ENCODE measurements at places on chromosomes 5 and 9. TPM values are rescaled to one million over a fixed set of nuclear protein-coding genes. Genes with fewer than 3 reads are reported as not detected.

The LIFR gene
- total RNA-seq: not detected

DNA sequence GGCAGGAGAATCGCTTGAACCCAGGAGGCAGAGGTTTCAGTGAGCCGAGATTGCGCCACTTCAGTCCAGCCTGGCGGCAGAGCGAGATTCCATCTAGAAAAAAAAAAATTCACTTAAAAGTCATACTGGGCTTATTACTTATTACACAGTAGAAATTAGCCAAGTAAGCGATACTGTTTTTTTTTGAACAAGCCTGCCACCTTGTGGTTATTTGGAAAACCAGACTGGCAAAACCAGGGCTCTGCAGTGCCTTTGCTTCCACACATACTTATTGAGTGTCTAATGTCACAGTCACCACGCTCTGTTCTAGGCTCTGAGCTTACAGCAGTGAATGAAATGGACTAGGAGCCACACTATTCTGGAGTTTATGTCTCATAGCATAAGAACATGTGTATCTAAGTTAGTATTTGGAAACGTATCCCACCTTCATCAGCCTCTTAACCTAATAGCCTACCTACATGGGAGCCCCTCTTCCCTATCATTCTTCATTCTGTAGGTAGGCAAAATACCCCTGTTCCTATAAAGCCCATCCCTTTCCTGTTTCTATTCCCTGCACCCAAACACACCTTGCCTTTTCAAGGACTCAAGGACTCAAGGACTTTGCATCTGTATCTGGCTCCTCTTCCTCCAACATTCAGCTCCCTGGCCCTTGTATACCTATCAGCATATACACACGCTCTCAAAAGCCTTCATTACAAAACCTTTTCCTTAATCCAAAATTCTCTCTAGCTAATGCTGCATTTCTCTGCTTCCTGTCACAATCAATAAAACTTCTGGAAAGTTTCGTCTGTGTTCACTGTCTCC lies 13.9 kb upstream of the BASP1 start:
- H3K27me3 ChIP-seq: no peaks in the 10 kb centered on the region
- H3K36me3 ChIP-seq: no peaks in the 10 kb centered on the region
- H3K4me1 ChIP-seq: no peaks in the 10 kb centered on the region
- no peak overlapping the region for H3K4me3 ChIP-seq

DNA sequence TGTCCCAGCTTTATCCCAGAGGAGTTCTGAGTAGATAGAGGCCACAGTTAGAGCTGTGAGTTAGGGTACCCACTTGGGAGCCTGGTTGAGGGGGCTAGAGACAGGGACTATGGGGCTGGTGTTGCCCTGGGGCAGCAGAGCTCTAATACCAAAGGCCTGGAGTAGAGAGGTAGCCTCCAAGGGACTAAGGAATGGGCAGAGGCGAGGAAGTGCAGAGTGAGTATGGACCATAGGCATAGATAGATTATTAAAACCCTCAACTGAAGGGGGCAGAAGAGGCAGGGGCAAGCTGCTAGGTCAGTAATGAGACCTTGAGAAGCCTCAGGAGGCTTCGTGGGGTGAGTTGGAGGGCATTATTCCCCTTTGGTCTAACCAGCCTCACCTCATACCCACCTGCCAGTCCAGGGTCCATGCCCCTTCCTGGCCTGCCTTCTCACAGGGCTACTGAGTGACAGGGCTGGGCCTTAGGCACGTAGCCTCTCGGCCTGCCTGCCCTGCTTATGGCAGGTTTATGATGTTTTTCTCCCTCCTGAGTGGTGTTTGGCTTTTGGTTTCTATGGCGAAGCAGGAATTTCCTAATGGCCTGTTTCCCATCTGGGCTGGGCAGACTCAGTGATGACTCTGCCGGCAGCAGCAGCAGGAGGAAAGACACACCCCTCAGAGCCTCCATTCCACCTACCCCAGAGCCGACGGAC lies 8.0 kb downstream of the PDLIM4 start:
- no peaks in the 10 kb centered on the region for H3K36me3 ChIP-seq
- no peak overlapping the region for H3K4me3 ChIP-seq
- H3K4me1 ChIP-seq: peaks cover 14% of the 10 kb centered on the region
- no peaks in the 10 kb centered on the region for H3K27me3 ChIP-seq

The SPTLC1 gene
- 62.4 TPM for total RNA-seq

The GAS1 gene
- total RNA-seq: 0.12 TPM

DNA sequence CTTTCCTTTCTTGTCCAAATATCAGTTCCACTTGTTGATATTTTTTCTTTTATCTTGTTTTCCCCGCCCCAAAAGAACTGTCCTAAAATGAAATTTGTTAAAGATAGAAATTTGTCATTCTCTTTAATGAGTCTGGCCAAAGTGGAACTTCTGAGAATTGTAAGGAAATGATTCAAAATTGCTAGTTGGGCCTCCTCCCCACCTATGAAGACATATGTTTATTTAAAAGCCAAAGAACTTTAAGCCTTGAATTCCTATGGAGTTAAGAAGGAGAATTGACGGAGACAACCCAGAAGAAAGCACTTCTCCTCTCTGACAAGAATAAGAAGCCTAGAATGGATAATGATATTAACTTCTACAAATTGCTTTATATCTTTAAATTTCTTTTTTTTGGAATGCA lies 59.1 kb upstream of the ALDH1A1 start:
- no peaks in the 10 kb centered on the region for H3K36me3 ChIP-seq
- no peak for DNase-seq
- H3K27ac ChIP-seq: no peak overlapping the region
- no peak overlapping the region for H3K4me3 ChIP-seq
- peaks cover 44% of the 10 kb centered on the region for H3K27me3 ChIP-seq
- H3K4me1 ChIP-seq: no peaks in the 10 kb centered on the region

GRCh38 chr9:70902692-70903131 lies 218.7 kb downstream of the TRPM3 start:
- H3K4me3 ChIP-seq: no peak overlapping the region
- H3K36me3 ChIP-seq: no peaks in the 10 kb centered on the region
- no peak for DNase-seq
- H3K27me3 ChIP-seq: no peaks in the 10 kb centered on the region
- no peaks in the 10 kb centered on the region for H3K4me1 ChIP-seq

- no peak overlapping the region for H3K4me3 ChIP-seq
- H3K27me3 ChIP-seq: peaks cover 24% of the 10 kb centered on the region
- peaks cover 3% of the 10 kb centered on the region for H3K4me1 ChIP-seq
Observed at GRCh38 chr9:130677252-130677651, 12.9 kb downstream of the PRDM12 start.

The UNC5A gene
- total RNA-seq: not detected

DNA sequence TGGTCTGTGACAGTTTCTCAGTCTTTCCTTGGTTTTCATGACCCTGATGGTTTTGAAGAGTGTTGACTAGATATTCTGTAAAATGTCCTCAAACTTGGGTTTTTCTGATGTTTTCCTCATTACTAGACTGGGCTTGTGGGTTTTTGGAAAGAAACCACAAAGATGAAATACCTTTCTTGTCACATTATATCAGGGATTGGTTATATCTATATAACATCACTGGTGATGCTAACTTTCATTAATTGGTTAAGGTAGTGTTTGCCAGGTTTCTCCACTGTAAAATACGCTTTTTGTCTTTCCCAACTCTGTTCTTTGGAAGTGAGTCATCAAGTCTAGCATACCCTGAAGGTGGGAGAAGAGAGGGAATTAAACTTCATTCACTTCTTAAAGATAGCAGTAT lies 3.3 kb upstream of the IL31RA start:
- H3K4me1 ChIP-seq: peaks cover 18% of the 10 kb centered on the region
- H3K36me3 ChIP-seq: peaks cover 2% of the 10 kb centered on the region
- H3K27me3 ChIP-seq: peaks cover 35% of the 10 kb centered on the region
- no peak for DNase-seq
- H3K27ac ChIP-seq: no peak overlapping the region
- H3K4me3 ChIP-seq: no peak overlapping the region

DNA sequence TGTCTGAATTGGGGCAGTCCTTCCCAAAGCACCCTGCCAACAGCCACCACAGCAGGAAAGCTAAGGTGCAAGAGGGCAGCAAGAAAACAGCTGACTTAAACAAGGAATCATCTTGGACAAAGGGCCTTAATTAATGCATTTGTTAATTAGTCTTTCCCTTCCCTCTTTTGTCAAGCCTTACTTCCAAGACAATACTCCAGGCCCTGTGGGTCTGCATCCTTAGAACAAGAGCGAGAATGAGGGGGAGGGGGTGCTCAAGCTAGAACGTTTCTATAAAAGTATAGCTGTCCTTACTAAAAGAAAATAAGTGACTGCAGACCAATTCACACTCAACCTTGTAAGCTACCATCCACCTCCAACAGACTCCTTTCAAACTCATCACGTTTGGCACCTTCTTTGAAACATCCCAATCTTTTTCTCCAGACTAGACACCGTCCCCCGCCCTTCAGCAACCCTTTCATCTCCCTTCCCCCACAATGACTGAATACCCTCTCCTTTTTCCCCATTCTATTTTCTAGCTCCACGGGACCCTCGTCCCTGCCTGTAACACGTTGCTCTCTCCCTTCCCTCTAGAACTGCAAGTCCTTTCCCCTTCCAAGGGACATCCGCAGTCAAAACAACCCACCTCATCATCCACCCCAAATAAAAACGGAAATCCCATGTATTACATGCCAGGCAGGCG lies 85.7 kb upstream of the RNF38 start:
- no peak for DNase-seq
- peak overlapping the region; percentile 88 for H3K4me3 ChIP-seq
- no peaks in the 10 kb centered on the region for H3K27me3 ChIP-seq
- peak overlapping the region; percentile 84 for H3K27ac ChIP-seq
- peaks cover 3% of the 10 kb centered on the region for H3K36me3 ChIP-seq

- DNase-seq: peak; percentile 83
- H3K36me3 ChIP-seq: no peaks in the 10 kb centered on the region
Observed at GRCh38 chr5:134436523-134437339, 25.1 kb upstream of the CDKN2AIPNL start.

GRCh38 chr9:12415361-12415760 lies 277.8 kb upstream of the TYRP1 start:
- H3K4me3 ChIP-seq: no peak overlapping the region
- H3K36me3 ChIP-seq: no peaks in the 10 kb centered on the region
- no peak overlapping the region for H3K27ac ChIP-seq
- no peaks in the 10 kb centered on the region for H3K4me1 ChIP-seq
- no peak for DNase-seq

- H3K27ac ChIP-seq: peak overlapping the region; percentile 95
- peaks cover 79% of the 10 kb centered on the region for H3K4me1 ChIP-seq
- no peaks in the 10 kb centered on the region for H3K27me3 ChIP-seq
- DNase-seq: peak; percentile 92
Observed at GRCh38 chr9:91162784-91163443, 198.8 kb downstream of the AUH start.

DNA sequence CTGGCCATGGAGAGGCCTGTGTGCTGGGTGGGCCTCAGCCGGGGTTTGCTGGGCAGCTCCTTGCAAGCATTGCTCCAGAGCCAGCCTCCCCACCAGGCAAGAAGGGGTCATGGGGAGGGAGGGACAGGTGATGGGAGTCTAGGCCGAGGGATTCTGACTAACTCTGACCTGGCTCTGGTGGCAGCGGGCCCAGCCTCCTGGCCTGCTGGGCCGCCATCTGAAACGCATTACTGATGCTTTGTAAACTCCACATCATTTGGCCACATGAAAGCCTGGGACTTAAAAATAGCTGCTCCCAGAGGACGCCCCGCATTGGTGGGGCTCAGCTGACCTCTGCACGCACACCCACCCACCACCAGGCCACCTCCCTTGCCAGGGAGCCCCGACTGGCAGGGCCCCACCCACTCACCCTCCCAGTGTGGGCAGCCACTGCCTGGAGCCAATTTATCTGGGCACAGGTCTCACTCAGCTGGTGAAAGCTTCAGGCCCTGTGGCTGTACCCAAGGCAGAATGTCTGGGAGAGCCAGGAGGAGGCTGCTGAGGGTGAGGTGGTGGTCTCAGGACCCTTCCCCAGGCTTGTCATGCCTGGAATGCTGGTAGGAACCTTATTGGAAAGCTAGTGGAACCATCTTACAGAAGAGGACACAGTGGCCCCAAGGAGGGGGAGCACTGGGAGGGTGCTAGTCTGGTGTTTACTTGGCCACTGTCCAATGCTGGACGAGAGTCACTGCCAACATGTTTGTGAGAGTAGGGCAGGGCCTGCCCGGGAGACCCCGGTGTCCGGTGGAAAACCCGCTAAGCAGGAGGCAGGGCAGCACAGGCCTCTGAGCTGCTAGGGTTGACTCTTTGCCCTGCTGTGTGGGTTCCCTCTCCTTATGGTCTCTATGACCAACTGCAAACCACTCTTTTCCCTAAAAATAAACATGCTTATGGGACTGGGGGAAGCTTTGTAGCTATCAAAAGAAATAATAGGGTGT lies 10.8 kb downstream of the TCF7 start:
- H3K4me1 ChIP-seq: peaks cover 46% of the 10 kb centered on the region
- no peak overlapping the region for H3K27ac ChIP-seq
- H3K36me3 ChIP-seq: no peaks in the 10 kb centered on the region
- peaks cover 72% of the 10 kb centered on the region for H3K27me3 ChIP-seq
- no peak overlapping the region for H3K4me3 ChIP-seq

GRCh38 chr9:33934188-33934878 lies 114.4 kb downstream of the UBAP2 start:
- H3K4me3 ChIP-seq: no peak overlapping the region
- H3K36me3 ChIP-seq: peaks cover 36% of the 10 kb centered on the region
- DNase-seq: no peak
- H3K4me1 ChIP-seq: no peaks in the 10 kb centered on the region
- H3K27me3 ChIP-seq: no peaks in the 10 kb centered on the region

DNA sequence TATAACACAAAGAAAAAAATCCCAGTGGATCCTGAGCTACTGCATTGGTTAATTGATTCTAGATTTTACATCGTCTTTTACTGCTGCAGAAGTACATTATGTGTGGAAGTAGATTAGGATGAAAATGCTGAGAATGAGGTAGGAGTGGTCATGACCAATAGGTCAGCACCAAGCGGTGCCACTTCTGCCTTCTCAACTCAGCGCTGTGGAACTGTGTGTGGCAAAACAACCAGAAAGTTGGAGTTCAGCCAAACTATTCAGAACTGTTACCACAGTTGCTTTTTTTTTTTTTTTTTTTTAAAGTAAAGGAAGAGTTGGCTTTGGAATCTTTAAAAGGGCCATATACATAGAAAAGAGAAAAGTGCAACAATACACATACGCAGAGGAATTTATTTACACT lies 24.2 kb downstream of the POU5F2 start:
- no peaks in the 10 kb centered on the region for H3K27me3 ChIP-seq
- no peak overlapping the region for H3K27ac ChIP-seq

All from activated CD8-positive, alpha-beta memory T cell treated with anti-CD3 and anti-CD28 coated beads, Interleukin-2, amount 10 ng/mL, durations not matched to agents 7 days and 5 days (primary cell).